ENCODE measurements at places on chromosomes 5 and 9.

DNA sequence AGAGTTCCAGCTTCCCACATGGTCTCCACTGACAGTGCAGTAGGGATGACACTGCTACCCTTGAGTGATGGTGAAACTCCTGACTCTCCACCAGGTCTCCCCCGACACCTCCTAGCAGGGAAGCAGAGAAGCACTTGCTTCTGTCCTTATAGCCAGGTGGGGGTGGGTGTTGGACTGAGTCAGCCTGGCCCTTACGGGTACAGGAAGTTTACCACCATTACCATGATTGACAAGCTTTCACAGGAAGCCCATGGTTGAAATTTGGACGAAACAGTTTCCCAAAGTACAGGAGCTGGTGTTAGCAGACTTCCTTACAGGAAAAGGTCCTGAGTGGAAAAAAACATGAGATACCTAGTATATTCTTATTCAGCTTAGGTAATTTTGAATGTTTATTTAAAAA is 3.1 kb upstream of the FBXL7 start:
- no peak for DNase-seq

DNA sequence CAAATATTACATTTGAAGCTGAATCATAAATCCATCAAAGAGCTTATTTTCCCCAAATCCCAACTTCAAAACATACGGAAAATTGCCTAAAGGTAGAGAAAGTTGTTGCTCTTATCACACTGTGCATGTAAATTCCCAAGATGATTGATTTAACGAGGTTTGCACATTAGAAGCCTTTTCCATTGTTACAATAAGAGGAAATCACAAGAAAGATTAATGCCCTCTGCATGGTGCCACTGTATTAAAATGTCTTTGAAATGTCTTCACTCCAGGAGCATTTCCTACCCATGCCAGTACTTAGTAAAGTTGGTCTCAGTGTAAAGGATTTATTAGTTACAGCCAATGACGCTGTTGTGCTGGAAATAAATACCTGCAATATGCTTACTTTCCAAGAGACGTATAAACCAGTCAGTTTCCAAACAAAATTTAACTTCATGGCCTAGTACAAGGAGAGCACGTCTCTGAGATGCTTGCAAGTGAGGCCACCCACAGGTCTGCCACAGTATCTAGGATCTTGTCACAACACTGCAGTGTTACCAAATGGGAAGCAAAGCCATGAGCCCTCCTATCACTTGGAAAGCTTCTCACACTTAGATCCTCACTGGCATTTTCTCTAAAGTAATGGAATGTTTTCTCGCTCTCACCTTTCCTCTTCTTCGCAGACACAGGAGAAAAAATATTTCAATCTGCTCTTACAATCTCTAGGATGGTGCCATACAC is 112.4 kb downstream of the CETN3 start:
- DNase-seq, result no peak

GRCh38 chr9:135992486-135993408 is 31.6 kb upstream of the UBAC1 start:
- no peak for DNase-seq

GRCh38 chr9:107898761-107899160 is 409.2 kb upstream of the KLF4 start:
- DNase-seq, result no peak

DNA sequence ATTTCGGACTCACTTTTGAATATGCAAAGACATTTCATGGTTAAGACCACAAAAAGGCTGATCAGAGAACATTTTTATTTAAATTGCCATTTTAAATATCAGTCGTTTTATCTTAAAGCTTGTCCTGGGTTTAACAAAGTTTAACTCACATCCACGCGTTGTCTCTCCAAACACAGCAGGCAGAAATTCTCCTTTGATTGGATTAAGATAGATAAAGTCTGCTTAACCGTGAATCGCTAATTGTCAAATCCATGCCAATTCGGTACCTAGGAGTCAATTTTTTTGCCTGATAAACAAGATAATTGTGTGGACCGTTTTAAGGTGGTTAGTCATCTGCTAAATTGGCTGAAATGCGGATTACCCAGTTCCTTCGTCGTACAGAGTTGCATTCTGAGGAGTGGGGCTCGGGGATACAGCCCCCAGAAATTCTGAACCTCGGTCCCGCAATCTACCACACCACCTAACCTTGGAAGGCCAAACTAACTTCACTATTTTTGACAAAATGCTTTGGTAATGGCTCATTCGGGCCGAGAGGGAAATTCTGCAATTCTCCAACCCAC is 665 bp upstream of the BTF3 start:
- no peak for DNase-seq

DNA sequence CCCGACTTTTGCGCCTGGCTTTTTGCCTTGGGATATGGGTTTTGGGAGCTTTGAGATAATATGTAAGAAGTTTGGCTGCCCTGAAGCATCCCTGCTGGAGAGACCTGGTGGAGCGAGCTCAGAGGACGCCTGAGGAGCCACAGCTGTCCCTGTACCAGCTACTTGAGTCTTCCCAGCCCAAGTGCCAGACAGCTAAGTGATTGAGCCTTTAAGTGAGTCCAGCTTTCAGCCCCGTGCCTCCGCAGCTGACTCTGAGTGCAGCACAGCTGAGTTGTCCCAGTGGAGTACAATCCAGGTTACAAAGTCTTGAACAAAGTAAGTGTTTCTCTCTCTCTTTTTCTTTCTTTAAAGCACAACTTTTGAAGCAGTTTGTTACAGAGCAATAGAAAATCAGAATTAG is 203.8 kb upstream of the DAP start:
- DNase-seq, result no peak

DNA sequence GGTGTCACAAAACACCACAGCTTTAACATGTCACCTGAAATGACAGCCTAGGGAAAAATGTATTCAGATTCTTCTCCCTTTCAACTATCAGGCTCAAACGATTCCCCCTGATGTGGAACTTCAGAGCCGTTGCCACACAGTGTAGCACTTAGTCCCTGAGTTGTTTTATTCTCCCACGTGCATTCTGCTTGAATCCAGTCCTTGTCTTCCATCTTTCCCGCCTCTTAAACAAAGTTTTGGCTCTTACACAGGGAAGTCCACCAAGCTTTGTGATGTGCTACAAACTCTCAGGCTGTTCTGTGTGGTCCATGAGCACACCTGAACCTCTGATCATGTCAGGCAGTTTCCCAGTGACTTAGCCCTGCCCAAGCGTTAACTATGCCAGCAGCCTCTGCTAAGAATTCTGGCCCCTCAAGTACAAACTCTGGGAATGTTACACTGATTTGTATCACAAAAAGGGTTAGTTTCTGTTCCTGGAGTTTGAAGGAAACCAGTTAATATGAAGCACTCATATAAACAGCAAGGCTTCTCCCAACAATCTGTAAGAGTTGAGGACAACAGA is 45.8 kb upstream of the RNF38 start:
- no peak for DNase-seq

- DNase-seq, result no peak
Measured at GRCh38 chr5:64765804-64766504, 2.5 kb downstream of the SREK1IP1 start.

DNA sequence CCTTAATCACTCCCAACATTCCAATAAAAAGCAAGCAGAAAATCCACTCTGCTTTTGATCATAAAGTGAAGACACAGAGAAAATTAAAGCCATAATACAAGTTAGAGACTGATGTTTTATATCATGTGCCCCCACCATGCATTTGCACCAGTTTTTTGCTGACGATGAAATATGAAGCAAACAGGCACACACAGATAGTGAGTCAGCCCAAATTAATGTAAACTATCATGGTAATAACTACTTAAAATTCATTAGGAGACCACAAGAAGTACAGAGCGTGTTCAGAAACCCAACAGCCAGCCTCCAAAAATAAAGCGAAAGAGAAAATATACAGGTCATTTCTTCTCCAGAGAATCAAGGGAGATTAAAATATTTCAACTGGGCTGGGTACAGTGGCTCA is 46.4 kb upstream of the KDM4C start:
- DNase-seq, result no peak

DNA sequence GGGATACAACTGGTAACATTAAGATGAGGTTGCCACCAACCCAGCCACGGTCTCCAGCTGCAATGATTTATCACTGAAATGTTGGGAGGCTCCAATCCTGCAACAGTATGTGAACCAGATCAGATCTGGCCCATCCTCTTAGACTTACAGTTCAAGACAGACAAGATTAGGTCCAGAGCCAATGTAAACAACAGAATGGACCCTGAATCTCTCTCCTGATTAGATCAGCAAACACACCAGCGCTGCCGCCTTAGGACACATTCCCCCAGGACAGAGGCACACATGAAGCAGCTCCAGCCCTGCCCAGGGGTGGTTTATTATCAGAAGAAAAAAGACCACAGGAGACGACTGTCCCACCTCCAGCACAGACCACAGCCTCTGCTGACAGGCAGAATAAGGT is 82.1 kb downstream of the SLIT3 start:
- DNase-seq, result no peak

DNA sequence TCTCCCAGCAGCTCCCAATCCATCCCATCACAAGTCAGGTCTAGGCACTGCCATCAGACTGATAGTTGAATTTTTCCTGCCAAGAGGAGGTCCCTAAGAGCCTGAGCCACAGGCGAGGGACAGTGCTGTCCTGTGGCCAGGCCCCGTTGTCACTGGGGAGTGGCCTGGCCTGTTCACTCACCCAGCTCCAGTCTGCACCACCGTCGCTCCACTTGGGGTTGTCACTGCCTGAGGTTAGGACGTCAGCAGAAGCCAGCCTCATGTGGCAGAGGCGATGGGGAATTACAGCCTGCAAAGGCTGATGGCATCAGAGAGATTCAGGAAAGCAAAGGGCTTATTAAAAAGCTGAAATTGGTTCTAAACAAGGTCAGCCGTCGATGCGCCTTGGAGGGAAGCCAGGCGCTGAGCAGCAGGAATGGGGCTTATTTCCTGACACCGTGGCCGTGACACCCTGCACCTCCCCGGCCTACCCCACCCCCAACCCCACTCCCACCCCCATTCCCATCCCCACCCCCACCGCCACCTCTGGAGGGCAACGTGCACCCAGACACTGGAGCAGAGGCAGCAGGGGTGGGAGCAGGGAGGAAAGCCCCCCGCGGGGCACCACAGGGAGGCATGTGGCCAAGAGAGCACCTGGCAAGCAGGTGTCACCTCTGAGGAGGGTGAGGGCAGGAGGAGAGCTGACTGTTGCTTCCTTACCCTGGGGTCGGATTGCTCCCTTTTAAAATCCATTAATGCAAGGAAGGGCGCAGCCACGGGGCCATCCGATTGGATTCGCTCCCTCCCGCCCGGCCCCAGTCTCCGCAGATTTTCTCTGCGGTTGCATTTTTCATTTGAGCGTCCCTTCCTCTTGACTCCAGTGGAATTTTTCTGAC is 3.1 kb upstream of the DBH start:
- DNase-seq, result no peak

DNA sequence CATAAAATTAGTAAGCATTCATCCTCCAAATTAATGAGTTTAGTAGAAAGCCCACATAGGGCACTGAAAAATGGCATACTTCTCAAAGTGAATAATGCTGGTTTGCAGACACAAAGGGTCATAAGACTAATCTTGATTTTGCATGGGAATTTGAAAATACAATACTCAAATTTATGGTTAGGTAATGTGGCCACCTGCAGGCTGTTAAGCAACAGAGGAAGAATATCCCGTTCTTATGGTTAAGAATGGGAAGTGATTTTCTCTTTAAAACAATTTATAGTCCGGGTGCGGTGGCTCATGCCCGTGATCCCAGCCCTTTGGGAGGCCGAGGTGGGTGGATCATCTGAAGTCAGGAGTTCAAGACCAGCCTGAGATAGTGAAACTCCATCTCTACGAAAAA is 9.4 kb upstream of the PLCXD3 start:
- DNase-seq, result no peak
